ENCODE measurements at places on chromosomes 7 and 10.

DNA sequence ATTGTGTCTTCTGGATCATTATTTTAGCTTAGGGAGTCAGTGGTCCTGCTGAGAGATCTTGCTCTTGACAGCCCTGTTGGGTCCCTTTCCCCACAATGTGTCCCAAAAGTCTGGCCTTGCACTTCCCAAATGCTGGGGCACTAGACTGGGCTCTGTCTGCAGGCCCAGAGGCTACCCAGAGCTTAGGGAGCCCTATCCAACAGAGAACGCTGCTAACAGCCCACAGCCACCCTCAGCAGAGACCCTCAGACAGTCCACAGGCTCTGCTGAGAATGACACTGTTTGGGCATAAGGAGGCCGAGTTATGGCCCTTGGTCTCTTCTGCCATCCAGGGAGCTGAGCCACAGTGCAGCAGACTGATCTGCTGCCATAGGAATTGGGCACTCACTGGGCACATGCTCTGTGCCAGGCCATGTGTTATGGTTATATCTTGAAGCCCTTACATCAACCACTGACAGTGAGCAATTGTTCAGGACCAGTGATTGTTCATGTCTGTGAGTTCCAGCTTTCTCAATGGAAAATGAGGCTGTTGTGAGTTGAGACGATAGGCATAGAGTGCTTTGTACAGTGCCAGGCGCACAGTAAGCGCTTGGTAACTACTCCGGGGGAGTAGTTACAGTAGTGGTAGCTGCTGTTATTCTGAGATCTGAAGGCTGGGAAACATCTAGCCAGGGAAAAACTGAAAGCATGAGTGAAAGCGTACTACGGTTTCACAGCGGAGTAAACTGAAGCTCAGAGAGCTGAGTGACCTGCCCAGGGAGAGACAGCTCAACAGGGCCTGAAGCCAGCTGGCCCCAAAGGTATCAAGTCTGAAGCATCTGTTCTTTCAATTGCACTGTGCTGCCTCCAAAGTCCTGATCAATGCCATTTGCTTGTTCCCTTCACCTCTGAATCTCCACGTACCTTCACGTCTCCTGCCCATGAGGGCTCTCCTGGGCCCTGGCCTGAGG, 77.6 kb upstream of the PRLHR start:
- no peaks in the 10 kb centered on the region for H3K27me3 ChIP-seq
- no peak overlapping the region for H3K4me3 ChIP-seq
- no peak for DNase-seq
- H3K27ac ChIP-seq = 0 out of 2 replicates have a peak overlapping the region, but pooled peaks have one; percentile 8
- no peaks in the 10 kb centered on the region for H3K36me3 ChIP-seq

- no peak for DNase-seq
- H3K27ac ChIP-seq = peak overlapping the region; percentile 27
- no peaks in the 10 kb centered on the region for H3K27me3 ChIP-seq
- H3K36me3 ChIP-seq = no peaks in the 10 kb centered on the region
- peak overlapping the region; percentile 96 for H3K4me3 ChIP-seq
- H3K4me1 ChIP-seq = peaks cover 23% of the 10 kb centered on the region
Observed at GRCh38 chr7:98250789-98251188, 1.2 kb downstream of the TECPR1 start.

DNA sequence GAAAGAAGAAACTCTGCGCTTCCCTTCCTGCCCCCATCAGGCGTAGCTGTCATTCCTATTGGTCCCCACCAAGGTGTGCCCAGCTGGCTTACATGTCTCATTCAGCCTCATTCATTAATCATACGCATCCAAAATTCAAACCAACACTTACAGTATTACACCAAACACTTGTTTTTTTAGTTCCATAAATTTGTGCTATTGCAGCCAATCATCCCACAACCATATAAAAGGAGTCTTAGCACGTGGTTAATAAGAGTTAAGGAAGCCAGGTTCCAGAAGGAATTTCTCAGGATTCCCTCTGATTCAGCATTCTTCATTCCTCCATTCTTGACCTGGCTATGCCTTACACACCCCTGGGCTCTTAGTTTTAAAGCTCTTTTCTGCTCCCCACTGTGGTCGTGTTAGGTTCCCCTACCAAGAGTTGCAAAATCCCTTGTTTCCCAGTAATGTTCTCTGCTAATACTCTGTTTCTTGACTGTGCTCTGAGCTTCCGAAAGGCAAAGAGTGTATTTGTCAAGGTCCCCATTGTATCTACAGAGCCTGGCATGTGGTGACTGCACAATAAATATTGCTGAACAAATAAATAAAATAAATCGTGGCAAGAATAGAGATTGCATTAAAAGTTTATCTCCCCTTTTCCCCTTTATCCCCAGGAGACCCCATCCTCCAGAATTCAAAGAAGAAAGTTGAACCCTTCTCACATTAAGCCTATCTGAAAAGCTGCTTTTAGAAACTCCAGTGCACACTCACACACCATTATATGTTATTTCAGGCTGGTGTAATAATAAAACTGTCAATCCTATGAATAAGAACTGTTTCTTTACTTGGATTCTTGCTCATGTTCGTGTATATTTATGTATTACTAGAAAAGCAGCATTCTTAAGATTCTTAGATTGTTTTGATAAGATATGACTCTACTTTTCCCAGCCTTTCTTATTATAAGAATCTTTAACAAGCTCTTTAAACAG, 514.4 kb downstream of the INHBA start:
- no peak overlapping the region for H3K4me3 ChIP-seq
- H3K27ac ChIP-seq = no peak overlapping the region
- H3K27me3 ChIP-seq = no peaks in the 10 kb centered on the region
- peaks cover 12% of the 10 kb centered on the region for H3K4me1 ChIP-seq
- no peak for DNase-seq

GRCh38 chr10:22765660-22766547, 51.5 kb upstream of the PIP4K2A start:
- H3K36me3 ChIP-seq = peaks cover 3% of the 10 kb centered on the region
- peaks cover 7% of the 10 kb centered on the region for H3K4me1 ChIP-seq
- DNase-seq = no peak
- H3K4me3 ChIP-seq = no peak overlapping the region
- H3K27me3 ChIP-seq = no peaks in the 10 kb centered on the region

GRCh38 chr10:118970770-118971169, 58.7 kb upstream of the NANOS1 start:
- H3K4me3 ChIP-seq = no peak overlapping the region
- no peaks in the 10 kb centered on the region for H3K4me1 ChIP-seq
- DNase-seq = no peak
- peaks cover 8% of the 10 kb centered on the region for H3K27me3 ChIP-seq

DNA sequence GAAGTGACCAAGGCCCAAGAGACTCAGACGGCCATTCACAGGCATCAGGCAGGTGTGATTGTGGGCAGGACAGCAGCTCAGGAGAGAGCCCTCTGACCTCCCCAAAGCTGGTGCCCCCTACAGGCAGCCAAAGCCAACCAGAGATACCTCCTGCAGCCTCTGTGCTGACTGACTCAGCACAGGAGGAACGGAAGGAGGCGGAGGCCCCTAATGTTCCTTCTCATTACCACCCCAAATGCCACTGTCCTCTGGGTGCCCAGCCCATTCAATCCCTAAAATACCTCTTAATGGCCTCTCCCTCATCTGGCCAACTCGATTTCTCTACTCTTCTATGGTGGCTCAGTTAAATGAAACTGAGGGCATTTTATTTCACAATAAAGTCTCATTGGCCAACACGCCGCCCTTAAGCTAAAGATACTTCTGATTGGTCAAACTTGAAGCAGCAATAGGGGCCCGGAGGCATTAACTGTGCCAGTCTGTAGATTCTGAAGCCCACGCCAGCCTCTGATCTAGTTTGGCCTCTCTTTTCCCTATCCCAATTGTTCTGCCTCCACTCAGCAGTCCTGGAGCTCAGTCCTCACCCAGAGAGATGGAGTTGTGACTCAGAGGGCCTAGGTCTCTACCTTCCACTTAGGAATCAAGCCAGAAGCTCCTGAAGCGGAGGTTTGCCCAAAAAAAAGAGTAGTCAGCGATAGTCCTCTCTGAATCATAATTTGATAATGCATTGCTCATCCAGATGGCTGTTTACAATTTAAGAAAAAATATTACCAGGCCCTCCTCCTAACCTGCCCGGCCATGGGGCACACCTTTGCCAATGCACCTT, 1.2 kb downstream of the CYREN start:
- no peaks in the 10 kb centered on the region for H3K27me3 ChIP-seq
- DNase-seq = peak; percentile 71
- peaks cover 44% of the 10 kb centered on the region for H3K36me3 ChIP-seq
- peak overlapping the region; percentile 90 for H3K4me3 ChIP-seq
- peak overlapping the region; percentile 93 for H3K27ac ChIP-seq

GRCh38 chr10:116545756-116546155, at the start of gene PNLIP:
Gene PNLIP (plus strand): TSS chr10:116545931. CDS start chr10:116546093, 162 bp downstream.
- H3K4me3 ChIP-seq = no peak within 1 kb of the TSS
- H3K4me1 ChIP-seq = peaks cover 17% of the 10 kb centered on the region
- H3K36me3 ChIP-seq = no peaks in the 10 kb centered on the region
- no peak for DNase-seq
- H3K27ac ChIP-seq = no peak within 1 kb of the TSS

GRCh38 chr7:101547022-101547915, 81.8 kb downstream of the MYL10 start:
- peaks cover 4% of the 10 kb centered on the region for H3K4me1 ChIP-seq
- DNase-seq = no peak
- peaks cover 17% of the 10 kb centered on the region for H3K36me3 ChIP-seq

DNA sequence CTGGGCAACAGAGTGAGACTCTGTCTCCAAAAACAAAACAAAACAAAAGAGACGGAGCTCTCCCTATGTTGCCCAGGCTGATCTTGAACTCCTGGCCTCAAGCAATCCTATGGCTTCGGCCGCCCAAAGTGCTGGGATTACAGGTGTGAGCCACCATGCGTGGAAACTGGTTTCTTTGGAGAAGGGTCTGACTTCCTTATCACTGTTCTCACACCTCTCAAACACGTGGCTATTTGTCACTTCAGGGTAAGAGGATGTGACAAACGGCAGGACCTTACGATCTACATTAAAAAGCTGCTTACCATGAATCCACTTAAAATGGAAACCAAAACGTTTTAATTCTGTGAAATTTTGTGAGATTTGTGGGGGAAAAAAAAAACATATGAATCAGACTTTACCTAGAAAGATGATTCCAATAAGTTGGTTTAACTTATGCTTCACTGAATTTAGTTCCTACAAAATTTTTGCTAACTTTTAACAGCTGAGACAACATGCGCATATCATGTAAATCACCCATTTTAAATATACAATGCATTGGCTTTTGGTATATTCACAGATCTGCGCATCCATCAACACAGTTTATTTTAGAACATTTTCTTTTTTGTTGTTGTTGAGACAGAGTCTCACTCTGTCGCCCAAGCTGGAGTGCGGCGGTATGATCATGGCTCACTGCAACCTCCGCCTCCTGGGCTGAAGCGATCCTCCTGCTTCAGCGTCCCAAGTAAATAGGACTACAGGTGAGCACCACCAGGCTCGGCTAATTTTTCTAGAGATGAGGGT, 18.7 kb upstream of the FOXK1 start:
- H3K27me3 ChIP-seq = peaks cover 31% of the 10 kb centered on the region
- no peak for DNase-seq
- H3K27ac ChIP-seq = no peak overlapping the region
- H3K36me3 ChIP-seq = peaks cover 10% of the 10 kb centered on the region
- peaks cover 3% of the 10 kb centered on the region for H3K4me1 ChIP-seq

GRCh38 chr10:49398986-49399385, 3.1 kb upstream of the DRGX start:
- no peak for DNase-seq
- peak overlapping the region; percentile 75 for H3K4me3 ChIP-seq
- no peak overlapping the region for H3K27ac ChIP-seq
- peaks cover 37% of the 10 kb centered on the region for H3K4me1 ChIP-seq
- peaks cover 99% of the 10 kb centered on the region for H3K27me3 ChIP-seq
- H3K36me3 ChIP-seq = no peaks in the 10 kb centered on the region

DNA sequence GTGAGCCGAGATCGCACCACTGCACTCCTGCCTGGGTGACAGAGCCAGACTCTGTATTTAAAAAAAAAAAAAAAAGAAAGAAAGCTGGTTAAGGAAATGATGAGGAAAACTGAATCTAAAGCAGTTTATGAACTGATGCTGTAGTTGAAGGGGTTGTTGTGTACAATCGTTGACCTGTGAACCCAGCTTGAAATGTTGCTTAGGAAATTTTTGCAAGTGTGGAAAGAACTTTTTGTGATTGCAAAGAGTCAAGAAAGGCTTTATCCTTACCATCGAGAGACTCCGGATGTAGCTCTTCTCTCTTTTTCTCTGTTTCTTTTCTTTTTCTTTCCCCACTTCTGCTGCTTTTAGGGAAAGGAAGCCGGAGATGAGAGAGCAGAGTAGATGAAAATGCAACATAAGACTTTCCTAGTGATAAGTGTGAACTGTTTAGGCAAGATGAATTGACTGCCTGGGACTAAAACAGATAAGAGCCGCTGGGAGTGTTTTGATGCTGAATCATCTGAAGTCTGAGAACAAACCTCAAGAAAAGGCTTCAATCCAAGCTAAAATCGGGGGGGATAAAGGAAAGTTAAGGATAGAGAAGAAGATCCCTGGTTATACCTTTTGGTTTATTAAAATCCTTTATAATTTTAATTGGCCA, 69.0 kb downstream of the TAF3 start:
- H3K27me3 ChIP-seq = no peaks in the 10 kb centered on the region
- H3K4me1 ChIP-seq = peaks cover 18% of the 10 kb centered on the region
- H3K27ac ChIP-seq = no peak overlapping the region
- no peaks in the 10 kb centered on the region for H3K36me3 ChIP-seq

- H3K27ac ChIP-seq = no peak overlapping the region
- peaks cover 49% of the 10 kb centered on the region for H3K27me3 ChIP-seq
- H3K4me1 ChIP-seq = peaks cover 20% of the 10 kb centered on the region
- H3K36me3 ChIP-seq = no peaks in the 10 kb centered on the region
- DNase-seq = no peak
- peak overlapping the region; percentile 70 for H3K4me3 ChIP-seq
Observed at GRCh38 chr7:128871050-128871449, 8.4 kb downstream of the ATP6V1F start.

DNA sequence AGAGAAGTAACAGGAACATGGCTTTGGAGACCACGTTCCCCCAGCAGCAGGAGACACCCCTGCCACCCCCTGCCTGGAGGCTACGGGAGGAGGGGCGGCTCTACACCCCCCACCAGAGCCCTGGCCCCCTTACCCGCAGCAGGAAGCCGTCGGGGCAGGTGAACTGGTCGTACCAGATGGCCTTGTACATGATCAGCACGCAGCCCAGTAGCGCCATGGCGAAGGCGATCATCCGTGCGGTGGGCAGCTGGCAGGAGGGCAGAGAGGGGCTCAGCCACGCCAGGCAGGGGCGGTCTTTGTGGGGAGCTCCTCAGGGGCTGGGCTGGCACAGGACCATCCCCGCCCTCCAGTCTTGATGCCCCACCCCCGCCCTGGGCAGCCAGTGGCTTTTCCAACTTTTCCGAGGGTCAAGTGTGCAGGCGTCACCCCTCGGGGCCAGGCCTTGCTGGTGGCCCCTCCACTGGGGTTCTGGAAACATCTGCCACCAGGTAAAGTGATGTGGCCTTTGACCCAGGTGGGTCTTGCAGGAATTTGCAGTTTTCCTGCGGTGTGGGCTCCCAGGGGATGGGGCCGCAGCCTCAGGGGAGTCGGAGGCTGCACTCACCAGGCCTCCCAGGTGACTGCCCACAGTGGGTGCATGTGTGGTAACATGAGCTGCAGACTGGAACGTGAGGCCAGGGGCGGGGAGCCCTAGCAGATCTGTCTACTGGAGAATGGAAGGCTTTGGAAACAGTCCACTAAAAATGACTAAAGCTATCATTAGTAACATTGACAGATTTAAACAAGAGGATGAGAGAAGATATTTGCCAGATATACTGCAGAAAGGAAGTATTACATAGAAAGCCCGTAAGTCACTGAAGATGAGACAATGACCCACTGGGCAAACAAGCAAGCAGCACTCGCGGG, 9.7 kb downstream of the CALY start:
- no peak overlapping the region for H3K4me3 ChIP-seq
- H3K4me1 ChIP-seq = peaks cover 14% of the 10 kb centered on the region
- DNase-seq = no peak
- H3K27ac ChIP-seq = no peak overlapping the region

- no peak overlapping the region for H3K27ac ChIP-seq
- no peak overlapping the region for H3K4me3 ChIP-seq
- H3K4me1 ChIP-seq = peaks cover 2% of the 10 kb centered on the region
- H3K27me3 ChIP-seq = no peaks in the 10 kb centered on the region
Observed at GRCh38 chr10:13095094-13095493, 4.9 kb upstream of the OPTN start.
